ENCODE measurements at places on chromosomes 12 and 14.
A peak's percentile ranks its signal among the peaks of the same experiment; 100 is the strongest.

- no peak for DNase-seq
Measured at GRCh38 chr14:75854111-75854799, 127.5 kb downstream of the TGFB3 start.

GRCh38 chr14:68088451-68088854 is 268.9 kb downstream of the RAD51B start:
- no peak for DNase-seq

GRCh38 chr12:51980051-51980808 is 26.5 kb upstream of the TAMALIN start:
- peak; percentile 60 for DNase-seq

DNA sequence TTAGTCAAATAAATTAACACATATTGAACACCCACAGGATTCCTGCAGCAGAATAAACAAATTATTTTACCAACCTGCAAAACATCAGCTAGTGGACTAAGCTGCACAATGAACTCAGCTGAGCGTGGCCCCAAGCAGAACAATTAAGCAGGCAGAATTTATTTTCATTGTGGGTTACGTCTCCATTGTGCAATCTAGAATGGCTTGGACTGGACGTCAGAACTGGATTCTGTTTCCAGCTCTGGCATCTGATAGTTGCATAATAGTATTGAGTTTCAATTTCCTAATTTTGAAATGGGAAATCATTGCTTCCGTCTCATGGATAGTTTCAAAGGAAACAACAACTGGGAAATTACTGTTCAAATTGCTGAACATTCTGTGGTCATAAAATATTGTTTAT is 35.5 kb upstream of the RERG start:
- DNase-seq: no peak

DNA sequence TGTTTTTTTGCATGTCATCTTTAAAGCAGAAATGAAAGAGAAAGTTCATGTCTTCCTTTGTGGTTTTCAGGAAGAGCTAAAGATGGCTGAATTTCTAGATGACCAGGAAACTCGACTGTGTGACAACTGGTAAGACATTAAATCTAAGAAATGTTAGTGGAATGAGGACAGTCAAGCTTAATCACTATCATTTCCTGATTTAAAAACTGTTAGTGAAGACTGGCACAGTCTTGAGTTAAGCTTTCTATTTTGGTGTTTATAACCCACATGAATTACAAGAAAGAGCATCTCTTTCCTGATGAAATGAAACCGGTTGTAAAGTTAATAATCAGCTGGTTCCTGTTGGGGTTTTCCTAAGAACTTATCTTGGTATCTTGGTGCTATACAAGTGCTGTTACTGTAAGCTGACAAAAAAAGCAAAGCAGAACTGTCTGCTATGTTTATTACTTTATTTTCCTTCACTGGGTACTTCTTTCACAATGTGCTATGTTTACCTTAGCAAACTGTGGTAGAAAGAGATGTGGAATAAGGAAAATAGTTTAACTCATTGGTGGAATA is 5.2 kb downstream of the TRAFD1 start:
- no peak for DNase-seq

GRCh38 chr14:68449561-68450181 is 343.2 kb downstream of the ZFP36L1 start:
- no peak for DNase-seq

DNA sequence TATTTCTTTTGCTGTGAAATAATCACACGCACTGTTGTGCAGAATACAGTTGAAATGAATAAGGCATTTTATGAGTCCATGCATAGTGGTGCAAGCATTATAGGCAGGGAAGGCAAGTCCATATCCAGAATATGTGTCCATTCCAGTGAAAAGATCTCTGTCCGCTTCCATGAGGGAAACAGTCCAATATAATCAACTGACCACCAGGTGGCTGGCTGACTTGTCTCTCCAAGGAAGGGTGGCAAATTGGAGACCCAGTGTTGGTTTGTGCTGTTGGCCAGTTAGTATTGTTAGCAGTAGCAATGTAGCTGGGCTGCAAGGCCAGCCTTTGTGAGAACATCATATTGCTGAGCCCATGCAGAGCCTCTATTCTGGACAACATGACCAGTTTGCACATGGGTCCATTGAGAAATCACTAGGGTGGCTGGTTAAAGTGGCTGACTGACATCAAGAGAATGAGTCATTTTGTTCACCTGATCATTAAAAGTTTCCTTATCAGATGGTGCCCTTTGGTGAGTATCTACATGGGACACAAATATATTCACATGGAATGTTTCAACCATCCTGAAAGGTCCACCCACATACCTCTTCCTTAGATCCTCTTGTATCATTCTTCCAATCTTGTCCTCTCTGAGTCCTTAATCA is 17.3 kb upstream of the YAF2 start:
- no peak for DNase-seq

DNA sequence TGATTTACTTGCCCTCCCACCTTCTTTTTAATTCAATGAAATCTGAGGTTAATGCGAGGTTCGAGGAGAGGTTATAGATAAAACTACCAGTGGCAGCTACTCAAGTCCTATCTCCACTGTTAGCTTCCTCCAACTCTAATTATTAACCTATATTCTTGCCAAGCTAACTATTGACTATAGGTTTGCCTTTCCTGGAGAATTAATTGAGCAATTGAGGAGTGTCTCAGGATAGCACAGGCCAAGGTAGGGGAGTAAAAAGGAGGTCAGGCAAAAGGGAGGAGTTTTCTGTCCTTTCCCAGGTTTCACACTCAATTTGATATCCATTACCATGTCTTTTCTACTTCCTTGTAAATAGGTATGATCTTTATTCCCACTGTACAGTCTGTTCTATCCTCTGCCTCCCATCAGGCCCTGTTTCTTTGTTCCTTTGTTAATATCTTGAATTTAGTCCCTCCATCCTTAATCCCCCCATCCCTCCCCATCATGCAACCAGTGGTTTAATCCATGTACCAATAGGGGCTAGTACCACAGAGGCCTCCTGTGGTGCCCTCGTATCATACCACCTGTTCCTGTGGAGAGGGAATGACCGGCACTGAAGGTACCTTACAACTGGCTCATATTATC is 3.7 kb upstream of the SUOX start:
- DNase-seq: no peak

DNA sequence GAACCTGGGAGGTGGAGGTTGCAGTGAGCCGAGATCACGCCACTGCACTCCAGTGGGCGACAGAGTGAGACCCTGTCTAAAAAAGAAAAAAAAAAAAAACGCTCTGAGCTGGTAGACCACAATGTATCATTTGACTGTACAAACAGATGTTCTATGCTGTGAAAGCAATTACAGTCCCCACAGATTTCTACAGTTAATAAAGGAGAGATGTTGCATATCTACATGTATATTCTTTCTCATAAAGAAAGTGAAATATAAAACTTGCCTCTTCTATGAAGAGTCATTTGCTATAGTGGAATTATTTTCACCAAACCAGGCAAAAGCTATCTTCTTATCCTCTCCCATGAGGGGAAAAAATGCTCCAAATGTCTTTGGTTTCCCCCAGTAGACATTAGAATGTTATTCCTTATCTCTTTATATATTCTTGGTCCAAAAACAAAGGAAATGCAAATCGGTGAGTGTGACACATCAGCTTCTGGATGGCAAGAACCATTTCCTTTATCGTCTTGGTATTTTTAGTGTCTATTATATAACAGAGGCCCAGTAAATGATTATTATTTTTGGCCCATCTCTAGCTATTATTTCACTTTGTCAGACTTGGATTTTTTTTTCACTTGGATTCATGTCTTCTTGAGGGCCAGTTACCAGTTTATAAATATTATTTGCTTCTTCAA is 230.4 kb downstream of the SSPN start:
- DNase-seq: no peak

DNA sequence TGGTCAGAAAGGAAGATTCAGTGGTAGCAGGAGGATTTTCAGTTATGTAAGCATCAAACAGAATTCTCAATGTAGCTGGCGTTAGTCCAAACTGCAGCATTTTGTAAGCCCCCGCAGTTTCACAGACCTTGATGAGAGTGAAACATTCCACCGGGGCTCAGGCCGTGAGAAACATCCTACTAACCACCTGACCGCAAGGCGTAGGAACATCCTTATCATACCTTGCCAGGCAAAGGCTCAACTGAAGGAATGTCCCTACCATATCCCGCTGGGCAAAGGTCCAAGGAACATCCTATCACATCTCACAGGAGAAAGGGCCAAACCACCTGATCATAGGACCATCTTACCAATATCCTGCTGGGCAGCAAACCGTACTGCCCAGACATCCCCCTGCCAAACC is 624.8 kb upstream of the TMEM132C start:
- no peak for DNase-seq

DNA sequence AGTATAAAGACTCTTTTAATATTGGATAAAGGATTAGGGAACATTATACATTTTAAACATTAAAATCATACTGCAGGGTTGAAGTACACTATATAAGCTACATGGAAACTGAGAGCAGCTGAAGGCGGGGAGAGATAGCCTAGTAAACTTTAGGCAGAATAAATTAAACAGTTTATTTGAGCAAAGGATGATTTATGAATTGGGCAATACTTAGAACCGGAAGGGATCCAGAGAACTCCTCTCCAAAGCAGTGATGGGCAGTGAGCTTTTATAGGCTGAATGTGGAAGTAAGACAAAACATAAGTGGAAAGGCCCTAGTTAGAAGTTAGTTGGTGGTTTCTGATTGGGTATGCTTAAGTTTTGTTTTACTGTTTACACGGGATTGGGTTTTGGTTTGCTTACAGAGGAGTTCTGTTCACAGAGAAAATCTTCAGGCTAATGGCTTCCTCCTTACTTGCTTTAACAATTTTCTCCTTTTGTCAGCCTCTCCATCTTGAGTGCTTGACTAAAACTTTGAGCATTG is 18.9 kb downstream of the LEMD3 start:
- DNase-seq: no peak

DNA sequence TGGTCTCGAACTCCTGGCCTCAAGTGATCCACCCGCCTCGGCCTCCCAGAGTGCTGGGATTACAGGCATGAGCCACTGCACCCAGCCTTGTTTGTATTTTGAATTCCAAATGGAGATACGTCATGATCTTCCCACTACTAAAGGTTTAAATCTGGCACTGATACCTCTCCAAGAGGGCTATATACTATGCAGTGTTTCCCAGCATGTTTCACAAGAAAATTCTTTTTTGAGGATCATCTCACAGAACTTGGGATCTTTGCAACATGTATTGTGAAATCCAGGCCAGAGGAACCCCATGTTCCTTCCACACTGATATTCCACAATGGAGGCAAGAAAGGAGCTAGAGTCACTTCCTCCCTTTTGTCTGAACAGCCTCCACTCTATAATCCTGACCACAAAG is 112.7 kb downstream of the NT5DC3 start:
- DNase-seq: no peak

DNA sequence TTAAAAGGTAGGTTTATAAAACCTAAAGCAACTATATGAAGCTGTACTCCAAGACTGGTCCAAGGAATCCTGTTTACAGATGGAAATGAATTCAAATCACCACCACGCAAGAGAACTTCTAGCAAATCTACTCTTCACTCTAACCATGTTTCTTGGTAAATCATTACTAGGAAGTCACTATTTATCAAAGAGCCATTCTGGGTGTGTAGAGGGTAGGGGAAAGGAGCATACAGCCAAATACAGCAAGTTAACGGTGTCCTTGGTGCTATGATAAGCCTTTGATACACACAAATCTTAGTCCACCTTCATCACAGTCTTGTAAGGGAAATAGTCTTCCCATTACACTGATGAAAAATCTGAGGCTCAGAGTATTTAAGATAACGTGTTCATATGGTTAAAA is 16.8 kb downstream of the NIN start:
- DNase-seq: no peak

GRCh38 chr12:54197431-54197909 is 8.7 kb upstream of the SMUG1 start:
- no peak for DNase-seq

DNA sequence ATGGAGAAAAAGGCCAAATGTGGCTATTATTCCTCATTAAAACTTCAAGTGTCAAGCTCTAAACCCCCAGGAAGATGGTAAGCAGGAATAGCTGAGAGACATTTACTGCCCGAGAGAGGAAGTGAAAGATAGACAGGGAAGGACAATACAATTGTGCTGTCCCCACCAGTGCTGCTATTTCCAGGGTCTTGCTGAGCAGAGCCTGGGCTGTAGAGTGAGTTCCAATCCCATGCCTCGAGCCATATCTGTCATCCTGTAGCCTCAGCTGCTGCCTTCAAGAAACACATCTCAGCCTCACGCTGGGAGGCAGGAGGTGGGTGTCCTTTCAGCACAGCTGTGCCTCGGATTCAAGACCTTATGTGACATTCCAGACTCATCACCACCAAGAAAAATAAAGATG is 114.0 kb downstream of the RPAP3 start:
- no peak for DNase-seq

- DNase-seq: no peak
Measured at GRCh38 chr12:117119592-117120198, 20.5 kb upstream of the TESC start.

DNA sequence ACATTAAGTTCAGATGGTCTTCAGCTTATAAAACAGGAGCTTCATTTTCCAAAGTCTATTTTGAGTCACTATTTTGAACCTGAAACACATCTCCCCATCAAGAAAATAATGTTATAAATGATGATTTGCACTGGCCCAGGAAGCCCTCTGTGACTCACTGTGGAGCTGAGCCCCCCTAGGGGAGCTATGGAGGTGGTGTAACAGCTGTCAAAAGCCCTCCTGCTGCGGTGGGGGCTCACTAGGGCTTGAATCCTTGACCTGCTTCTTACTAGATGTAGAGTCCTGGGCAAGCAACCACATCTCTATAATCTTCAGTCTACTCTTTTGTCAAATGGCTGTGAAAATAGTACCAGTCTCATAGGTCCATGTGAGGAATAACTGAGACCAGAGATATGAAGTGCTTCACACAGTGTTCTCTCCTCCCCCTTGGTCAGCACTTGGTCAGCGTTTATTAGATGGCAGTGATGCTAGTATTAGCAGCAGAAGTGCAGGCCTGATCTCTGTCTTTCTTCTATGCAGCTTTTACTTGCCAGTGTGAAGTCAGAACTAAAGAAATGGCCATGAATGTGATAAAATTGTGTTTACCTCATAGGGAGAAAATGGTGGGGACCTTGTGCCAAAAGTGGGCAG is 83.4 kb downstream of the RTN1 start:
- no peak for DNase-seq

GRCh38 chr12:21656905-21657325 is 727 bp downstream of the LDHB start:
- DNase-seq: peak; percentile 37

Data from activated CD4-positive, CD25-positive, alpha-beta regulatory T cell treated with anti-CD3 and anti-CD28 coated beads, Interleukin-2, amount 50 U/mL, for 72 hours (primary cell).